ENCODE measurements at places on chromosomes 6 and 20. TPM values are rescaled to one million over a fixed set of nuclear protein-coding genes. Genes with fewer than 3 reads are reported as not detected.

Gene LIN28B
- 36.9 TPM for total RNA-seq

Gene CBLN4
- total RNA-seq: not detected

Gene PKIB
- 38.5 TPM for total RNA-seq

Gene SLC22A16
- total RNA-seq: 0.54 TPM

Gene CGA
- total RNA-seq: not detected

Gene CGAS
- 1.8 TPM for total RNA-seq

Gene MAP1LC3A
- total RNA-seq: 33.6 TPM

Gene TPBG
- total RNA-seq: 21.8 TPM

Gene YWHAB
- total RNA-seq: 183 TPM

Gene ITPR3
- total RNA-seq: 124 TPM
